ENCODE measurements at places on chromosomes 7 and 10.

DNA sequence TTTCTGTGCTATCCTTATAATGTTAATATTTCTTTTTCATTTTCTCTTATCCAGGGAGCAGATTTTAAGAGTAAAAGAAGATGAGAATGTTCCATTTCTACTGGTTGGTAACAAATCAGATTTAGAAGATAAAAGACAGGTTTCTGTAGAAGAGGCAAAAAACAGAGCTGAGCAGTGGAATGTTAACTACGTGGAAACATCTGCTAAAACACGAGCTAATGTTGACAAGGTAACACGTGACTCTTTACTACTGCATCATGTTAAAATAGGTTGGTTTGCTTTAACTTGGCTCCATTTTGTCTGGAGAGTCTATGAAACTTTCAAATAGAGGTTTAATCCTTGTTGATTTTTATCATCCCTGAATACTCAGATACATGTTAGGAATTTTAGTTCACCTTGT is 73.3 kb downstream of the RALA start:
- no peak for DNase-seq

GRCh38 chr7:20466543-20467021 is 135.9 kb downstream of the ITGB8 start:
- DNase-seq = no peak

DNA sequence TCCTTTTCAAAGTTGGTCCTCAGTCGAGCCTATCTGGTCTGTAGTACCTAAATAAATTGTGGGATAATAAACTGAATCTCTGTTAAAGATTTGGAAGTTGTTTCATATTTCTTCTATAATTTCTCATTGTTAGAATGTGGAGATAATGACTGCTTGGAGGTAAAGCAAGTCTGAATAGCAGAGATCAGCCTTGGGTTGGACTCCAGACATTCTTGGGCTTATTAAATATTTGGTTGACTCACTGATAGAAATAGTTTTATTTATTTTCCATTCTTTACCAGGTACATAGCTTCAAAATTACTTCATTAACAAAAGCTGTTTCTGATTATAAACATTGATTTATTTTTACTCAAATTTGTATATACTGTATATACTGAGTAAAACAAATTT is 34.3 kb downstream of the TPST1 start:
- no peak for DNase-seq

DNA sequence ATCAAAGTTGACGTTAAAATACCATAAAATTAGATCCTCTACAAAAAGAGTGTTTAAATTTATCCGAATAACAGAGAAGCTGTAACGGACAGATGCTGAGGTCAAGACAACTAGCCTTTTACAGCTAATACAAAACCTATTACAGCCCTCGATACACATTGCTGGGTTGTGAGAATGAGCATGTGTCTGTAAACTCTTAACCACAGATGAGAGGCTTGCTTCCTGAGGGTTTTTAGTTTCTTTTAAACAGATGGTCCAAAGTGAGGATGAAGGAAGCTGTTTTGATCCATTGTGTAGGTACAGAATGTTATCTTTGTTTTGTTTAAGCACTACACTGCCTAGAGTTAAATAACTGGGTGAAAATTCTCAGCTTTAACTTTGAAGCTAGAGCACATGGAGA is 578.2 kb downstream of the PARD3 start:
- DNase-seq = no peak

- DNase-seq = no peak
Observed at GRCh38 chr7:30877015-30877769, 34.5 kb upstream of the AQP1 start.

DNA sequence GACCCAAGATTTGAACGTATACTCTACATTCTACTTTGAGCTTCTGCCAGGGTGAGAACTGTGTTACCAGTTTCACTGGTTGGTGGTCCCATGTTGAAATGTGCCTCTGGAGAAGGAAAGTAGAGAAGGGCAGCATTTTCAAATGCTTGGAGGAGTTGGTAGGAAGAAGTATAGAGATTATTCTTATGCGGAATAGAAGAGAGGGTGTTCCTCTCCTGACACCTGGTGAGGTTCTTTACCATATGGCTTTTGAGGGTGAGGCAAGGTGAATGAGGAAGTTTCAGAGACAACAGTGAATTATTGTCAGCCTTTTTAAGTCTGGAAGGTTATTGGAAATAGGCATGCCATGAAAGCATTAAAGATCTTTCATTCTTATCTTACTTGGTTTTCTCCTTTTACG is 34.3 kb downstream of the R3HCC1L start:
- no peak for DNase-seq

- no peak for DNase-seq
Observed at GRCh38 chr7:116271161-116271913, 61.0 kb downstream of the TES start.
